ENCODE measurements at places on chromosomes 7 and 10.

- no peaks in the 10 kb centered on the region for H3K4me1 ChIP-seq
- no peak for DNase-seq
- H3K4me3 ChIP-seq: no peak overlapping the region
- H3K27me3 ChIP-seq: no peaks in the 10 kb centered on the region
- no peaks in the 10 kb centered on the region for H3K36me3 ChIP-seq
Measured at GRCh38 chr10:24992512-24993133, 23.3 kb downstream of the ENKUR start.

- DNase-seq: no peak
- H3K4me3 ChIP-seq: no peak overlapping the region
- no peaks in the 10 kb centered on the region for H3K36me3 ChIP-seq
- H3K4me1 ChIP-seq: no peaks in the 10 kb centered on the region
- no peak overlapping the region for H3K27ac ChIP-seq
- H3K27me3 ChIP-seq: no peaks in the 10 kb centered on the region
Measured at GRCh38 chr10:124565565-124566221, 104.1 kb downstream of the LHPP start.

- no peak overlapping the region for H3K27ac ChIP-seq
- H3K4me1 ChIP-seq: no peaks in the 10 kb centered on the region
- H3K4me3 ChIP-seq: no peak overlapping the region
- DNase-seq: no peak
- peaks cover 92% of the 10 kb centered on the region for H3K36me3 ChIP-seq
Measured at GRCh38 chr7:99002827-99003212, 124.5 kb downstream of the TRRAP start.

DNA sequence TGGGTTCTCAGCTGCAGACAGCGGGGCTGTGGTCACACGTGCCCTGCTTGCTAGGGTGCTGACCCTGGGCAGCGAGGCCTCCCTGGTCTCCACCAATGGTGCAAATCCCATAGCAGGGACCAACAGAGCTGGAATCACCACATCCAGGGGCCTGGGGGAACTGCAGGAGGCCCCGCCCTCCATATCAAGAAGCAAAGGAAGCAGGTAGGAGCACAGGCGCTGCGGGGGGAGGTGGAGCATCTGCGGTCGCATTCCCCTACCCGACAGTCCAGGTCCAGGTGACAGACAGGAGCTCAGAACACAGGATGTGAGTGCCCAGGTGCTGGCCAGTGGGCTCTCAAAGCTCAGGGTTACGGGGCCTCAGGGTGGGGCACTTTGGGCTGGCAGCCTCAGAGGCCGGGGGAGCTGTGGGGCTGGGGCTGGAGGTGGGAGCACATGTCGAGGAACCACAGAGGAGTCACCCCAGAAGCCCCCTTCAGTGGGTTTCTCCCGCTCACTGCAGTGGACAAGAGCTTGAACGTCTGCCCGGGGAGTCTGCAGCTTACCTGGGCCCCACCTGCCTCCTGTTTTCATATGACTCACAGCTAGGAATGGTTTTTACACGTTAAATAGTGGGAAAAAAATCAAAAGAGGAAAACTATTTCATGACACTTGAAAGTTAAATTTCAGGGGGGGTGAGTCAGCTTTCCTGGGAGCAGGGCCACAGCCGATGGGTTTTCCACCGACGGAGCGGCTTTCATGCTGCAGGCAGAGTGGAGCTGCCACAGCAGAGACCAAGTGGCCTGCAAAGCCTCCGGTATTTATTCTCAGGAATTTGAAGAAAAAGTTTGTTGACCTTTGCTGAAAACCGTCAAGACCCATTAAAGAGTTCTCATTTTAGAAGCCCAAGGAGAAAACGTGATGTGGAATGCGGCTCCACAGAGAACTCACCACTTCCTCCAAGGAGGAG lies 148.7 kb upstream of the PPP2R2D start:
- DNase-seq: no peak
- no peak overlapping the region for H3K4me3 ChIP-seq
- no peaks in the 10 kb centered on the region for H3K36me3 ChIP-seq
- H3K27ac ChIP-seq: no peak overlapping the region
- no peaks in the 10 kb centered on the region for H3K4me1 ChIP-seq

DNA sequence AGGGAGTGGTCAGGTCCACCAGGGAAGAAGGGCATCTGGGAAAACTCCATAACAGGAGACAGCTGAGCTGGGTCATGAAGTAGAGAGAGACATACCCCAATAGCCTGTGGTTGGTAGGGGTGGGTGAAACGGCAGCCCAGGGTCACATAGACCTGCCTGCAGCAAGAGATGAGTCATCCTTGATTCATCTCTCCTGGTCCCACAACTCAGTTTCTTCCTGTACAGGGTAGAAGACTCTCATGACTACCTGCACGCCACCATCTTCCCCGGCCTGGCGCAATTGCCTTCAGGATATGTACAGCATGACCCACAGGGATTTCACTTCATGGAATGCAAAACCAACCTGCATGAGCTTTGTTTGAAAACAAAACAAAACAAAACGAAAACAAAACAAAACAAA lies 45.1 kb upstream of the ADAM12 start:
- peak overlapping the region; percentile 73 for H3K27ac ChIP-seq
- H3K4me1 ChIP-seq: peaks cover 40% of the 10 kb centered on the region
- H3K27me3 ChIP-seq: no peaks in the 10 kb centered on the region
- no peaks in the 10 kb centered on the region for H3K36me3 ChIP-seq
- DNase-seq: peak; percentile 10
- H3K4me3 ChIP-seq: no peak overlapping the region

- peaks cover 25% of the 10 kb centered on the region for H3K27me3 ChIP-seq
- no peak overlapping the region for H3K27ac ChIP-seq
- no peak for DNase-seq
Measured at GRCh38 chr10:114239994-114240345, 916 bp downstream of the VWA2 start.

DNA sequence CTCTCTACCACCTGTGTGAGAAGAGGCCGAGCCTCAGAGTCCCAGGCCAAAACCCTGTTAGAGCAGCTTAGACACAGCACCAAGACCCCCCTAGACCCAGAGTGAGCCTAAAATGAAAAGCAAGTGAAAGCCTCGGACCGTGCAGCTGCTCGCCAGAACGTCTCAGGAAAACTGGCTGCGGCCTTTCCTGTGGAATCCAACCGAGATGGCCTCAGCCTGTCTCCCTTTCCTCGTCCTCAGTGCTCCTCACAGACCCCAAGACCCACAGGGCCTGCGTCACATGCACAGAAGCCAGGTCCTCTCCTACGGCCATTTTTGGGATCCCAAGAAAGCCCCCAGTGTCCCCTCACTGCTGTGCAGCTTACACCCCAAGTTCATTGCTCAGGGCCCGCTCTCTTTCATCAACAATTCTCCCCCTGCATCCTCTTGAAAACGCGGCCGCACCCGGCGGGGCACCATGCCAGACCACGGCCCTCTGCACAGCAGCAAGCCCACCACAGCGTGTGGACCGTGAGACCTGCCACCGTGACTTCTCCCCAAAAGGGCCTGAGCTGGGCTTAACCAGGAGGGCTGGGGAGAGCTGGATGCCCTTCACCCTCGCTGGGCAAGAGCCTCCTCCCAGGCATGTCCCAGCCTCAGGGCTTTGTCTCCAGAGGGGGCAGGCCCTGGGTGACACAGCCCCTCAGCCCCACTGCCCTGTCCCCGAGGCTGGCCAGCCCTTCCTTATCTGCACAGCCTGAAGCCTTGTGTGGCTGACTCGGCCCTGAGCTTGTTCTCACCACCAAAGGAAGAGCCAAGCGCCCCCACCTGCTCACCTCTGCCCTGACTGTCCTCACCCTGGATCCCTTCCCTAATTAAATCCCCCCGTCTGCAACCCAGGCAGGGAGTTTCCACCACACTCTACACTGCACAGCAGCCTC lies 142.9 kb downstream of the PTPRN2 start:
- no peak overlapping the region for H3K4me3 ChIP-seq
- H3K4me1 ChIP-seq: no peaks in the 10 kb centered on the region
- H3K36me3 ChIP-seq: no peaks in the 10 kb centered on the region
- DNase-seq: no peak
- no peak overlapping the region for H3K27ac ChIP-seq
- no peaks in the 10 kb centered on the region for H3K27me3 ChIP-seq

- no peak overlapping the region for H3K4me3 ChIP-seq
- H3K4me1 ChIP-seq: no peaks in the 10 kb centered on the region
- no peaks in the 10 kb centered on the region for H3K27me3 ChIP-seq
- H3K36me3 ChIP-seq: peaks cover 93% of the 10 kb centered on the region
Measured at GRCh38 chr10:32028710-32029109, 27.5 kb downstream of the KIF5B start.

DNA sequence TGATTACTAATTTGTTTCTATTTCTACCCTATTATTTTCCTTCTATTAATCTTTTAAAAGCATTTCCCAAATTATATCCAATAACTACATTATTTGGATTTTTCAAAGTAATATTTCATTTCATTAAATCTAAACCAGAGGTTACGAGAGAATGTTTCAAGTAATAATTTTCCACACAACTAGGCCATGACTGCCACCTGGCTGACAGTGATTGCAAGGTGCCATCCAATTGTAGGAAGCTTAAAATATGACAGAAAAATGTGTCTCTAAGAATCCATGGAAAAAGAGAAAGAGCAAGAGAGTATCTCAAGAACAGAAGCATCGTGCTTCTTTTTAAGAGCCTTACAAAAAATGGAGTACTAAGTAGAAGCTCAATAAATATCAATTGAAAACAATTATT lies 48.7 kb downstream of the TPK1 start:
- H3K36me3 ChIP-seq: no peaks in the 10 kb centered on the region
- H3K4me1 ChIP-seq: no peaks in the 10 kb centered on the region
- H3K27ac ChIP-seq: no peak overlapping the region
- no peak for DNase-seq

GRCh38 chr7:142001163-142001874 lies 5.6 kb downstream of the MGAM start:
- no peak for DNase-seq
- H3K27me3 ChIP-seq: peaks cover 5% of the 10 kb centered on the region
- H3K27ac ChIP-seq: no peak overlapping the region
- no peaks in the 10 kb centered on the region for H3K36me3 ChIP-seq

Measured in DND-41 (cell line).